ENCODE measurements at places on chromosomes 3 and 15.

- DNase-seq = no peak
These were observed 34.7 kb downstream of the GRK7 start for GRCh38 chr3:141797819-141798447.

- DNase-seq = peak; percentile 46
These were observed 554 bp downstream of the CHST13 start for GRCh38 chr3:126524429-126524988.

DNA sequence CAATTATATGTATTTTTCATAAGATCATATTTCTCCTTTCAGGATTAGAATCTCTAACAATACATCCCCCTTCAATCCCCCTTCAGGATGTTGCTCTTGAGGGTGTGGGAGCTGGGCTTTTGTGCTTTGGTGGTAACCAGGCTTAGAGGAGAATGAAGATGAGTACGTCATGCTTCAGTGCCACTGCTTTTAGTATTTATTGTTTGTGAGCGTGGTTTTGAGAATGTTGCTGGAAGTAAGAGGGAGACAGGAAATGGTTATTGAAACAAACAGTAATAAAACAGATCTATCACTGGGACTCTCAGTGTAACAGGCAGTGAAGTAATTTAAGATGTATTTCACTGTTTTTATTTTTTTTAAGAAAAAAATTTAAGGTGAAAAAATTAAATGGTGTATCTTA, 35.3 kb downstream of the GBE1 start:
- DNase-seq = no peak

DNA sequence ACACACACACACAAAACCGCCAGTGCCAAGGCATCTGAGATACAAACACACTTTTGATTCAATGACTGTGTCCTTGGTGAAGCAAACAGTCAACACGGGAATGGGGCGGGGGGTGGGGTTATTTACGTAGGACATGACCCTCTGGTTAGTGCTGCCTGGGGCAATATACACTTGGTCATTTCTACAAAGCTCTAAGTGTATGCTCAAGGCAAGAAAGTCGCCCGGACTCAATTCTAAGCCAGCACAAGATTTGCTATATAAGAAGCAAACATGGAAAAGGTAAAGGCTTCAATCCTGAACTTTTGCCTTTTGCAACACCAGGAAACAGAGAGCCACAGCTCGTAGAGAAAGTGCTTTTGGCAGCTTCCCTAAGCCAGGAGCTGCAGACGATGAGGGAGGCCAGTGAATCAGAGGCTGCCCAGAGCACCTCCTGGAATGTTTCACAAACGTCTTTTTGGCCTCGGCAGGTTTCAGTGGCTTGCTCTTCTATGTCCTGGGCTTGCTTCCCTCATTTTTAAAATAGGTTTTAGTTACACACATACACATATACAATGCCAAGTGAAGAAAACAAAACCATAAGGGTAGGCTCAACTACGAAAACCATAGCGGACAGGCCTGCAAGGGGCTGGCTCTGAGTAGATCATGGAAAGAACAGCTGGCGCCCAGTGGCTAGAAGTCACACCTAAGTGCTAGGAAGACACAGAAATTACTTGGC, 73.6 kb downstream of the TM4SF4 start:
- DNase-seq = no peak

DNA sequence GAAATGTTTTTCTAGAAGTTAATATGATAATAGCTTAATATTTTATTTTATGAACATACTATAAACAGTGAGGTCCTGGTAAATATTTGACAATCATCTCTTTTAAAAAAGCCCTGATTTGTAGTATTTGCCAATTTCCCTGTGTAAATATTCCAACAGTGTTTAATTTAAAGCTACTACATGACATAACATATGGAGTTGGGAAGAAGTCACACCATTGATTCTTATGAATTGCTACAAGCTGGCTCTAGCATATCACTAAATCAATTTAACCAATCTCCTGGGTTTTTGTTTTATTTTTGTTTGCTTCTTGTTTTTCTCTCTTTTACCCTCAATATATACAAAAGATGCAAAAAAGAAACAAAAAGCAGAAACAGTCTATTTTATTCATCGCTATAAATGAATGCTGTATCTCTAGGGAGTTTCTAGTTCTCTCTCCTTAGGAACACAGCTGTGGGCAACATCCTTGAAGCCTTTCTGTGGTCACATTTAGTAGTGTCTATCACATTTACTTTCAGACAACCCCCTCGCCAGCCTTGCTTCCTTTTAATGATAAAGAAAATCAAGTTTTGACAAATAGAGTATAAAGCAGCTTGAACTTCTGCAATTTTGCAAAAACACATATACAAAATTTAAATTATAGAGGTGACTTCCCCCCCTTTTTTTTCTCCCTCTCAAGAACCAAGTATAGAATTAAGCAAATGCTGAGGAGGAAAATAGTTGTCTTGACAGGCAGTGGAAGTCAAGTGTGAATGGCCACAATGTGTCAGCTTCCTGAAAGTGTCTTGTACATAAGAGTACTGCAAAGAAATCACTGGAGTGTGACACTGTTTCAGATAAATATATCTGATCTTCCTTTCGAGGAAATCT, 21.4 kb downstream of the CCR1 start:
- DNase-seq = no peak

DNA sequence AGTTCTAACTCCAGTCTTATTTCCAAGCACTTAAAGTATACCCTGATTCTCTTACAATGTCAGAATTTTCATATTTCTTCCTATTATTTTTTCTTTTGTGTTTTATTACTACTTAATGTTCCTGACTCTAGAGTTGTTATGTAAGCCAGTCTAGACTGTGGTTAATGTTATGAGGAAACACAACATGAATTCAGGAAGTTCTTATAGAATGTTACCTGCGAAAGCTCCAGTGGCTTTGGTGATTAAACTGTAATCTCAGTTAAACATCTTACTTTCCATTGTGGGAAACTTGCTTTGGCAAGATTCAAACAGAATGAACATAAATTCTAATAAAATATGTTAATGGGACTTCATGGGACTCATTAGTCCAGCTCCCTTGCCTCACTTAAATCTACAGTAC, 36.6 kb upstream of the CHL1 start:
- DNase-seq = no peak

GRCh38 chr15:43268111-43269105, 1.7 kb upstream of the TGM5 start:
- peak; percentile 6 for DNase-seq

- DNase-seq = no peak
These were observed 62.0 kb downstream of the LEO1 start for GRCh38 chr15:51909584-51909983.

DNA sequence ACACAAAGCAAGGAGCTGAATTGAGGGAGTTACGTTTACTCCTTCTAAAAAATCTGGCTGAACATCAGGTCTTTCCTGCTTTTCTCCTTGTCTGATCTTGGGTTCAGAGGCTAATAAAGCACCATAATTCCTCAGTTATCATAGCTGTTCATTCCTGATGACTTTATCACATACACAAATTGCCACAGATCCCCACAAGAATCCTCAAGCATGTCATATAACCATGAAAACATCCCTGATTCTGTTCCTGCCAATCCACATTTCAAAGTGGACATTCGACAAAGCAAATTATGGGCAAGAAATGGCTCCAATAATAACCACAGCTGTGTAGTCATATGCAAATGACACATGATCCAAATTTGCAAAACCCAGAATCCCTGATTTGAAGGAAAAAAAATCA, 321.3 kb downstream of the MEX3B start:
- no peak for DNase-seq

DNA sequence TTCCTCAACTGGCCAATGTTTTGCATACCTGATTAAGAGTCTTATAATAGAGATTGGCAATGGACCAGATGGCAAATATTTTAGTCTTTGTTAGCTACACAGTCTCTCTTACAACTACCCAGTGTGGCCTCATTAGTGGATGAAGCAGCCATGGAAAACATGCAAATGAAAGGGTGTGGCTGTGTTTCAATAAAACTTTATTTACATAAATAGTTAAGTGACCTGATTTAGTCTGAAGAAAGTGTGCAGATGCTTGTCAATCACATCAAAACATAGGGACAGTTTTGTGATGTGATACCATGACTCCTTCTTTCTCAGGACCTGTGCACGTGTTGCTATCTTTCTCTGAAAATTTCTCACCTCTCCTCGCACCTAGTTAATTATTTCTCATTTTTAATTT, 309.8 kb upstream of the GRM7 start:
- no peak for DNase-seq
